T1000 (cell line): ENCODE measurements at places on chromosomes 2 and 18.

DNA sequence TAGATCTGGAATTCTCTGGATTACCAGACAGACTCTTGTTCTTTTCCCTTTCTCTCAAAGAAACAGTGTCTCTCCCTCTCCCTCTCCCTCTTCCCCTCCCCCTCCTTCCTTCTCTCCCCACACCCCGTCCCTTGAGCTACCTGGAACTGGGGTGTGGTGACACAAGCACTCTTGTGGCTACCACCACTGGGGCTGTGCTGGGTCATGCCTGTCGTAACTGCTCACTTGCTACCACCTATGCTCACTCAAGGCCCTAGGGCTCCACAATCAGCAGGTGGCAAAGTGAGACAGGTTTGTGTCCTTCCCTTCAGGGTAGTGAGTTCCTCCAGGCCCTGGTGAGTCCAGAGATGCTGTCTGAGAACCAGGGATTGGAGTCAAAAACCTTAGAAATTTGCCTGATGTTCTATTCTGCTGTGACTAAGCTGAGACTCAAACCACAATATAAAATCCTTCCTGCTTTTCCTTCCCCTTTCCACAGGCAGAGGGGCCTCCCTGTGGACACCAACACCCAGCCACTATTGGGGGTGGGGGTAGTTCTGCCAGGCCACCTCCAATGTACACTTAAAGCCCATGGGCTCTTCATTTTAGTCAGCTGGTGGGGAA lies 70.8 kb downstream of the OXER1 start:
- no peak for DNase-seq

- no peak for DNase-seq
Measured at GRCh38 chr2:215848698-215849097, 164.7 kb downstream of the MREG start.

DNA sequence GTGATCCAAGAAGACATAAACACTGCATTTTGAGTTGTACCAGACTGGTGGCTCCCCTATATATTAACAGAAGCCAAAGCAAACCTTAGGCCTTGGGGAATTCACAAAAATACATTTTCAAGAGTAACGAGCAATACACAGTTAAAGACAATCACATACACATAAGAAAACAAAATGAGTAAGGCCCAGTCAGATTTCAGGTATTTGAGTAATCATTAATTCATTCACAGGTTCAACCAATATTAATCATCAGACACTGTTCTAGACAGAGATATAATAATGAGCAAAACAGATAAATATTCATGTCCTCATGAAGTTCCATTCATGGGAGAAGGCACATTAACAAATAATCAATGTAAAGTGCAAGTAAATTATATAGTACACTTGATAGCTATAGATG lies 9.6 kb downstream of the STPG4 start:
- DNase-seq = no peak

DNA sequence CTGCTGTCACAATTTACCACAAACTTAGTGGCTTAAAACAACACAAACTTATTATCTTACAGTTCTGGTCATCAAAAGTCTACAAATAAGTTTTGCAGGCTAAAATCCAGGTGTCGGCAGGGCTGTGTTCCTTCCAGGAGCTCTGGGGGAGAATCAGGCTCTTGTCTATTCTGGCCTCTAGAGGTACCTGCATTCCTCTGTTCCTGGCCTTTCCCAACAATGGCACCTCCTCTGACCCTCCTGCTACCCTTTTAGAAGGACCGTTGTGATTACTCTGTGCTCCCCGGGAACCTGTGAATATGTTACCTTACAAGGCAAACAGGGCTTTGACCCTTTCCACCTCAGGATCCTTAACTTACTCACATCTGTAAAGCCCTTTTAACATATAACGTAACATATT lies 98.5 kb downstream of the MRPS9 start:
- DNase-seq = no peak

GRCh38 chr18:3726238-3726951 lies 276.4 kb downstream of the TGIF1 start:
- no peak for DNase-seq

- DNase-seq = no peak
Measured at GRCh38 chr2:189874586-189875320, 90.5 kb downstream of the PMS1 start.

GRCh38 chr18:39521164-39521563 lies 1955.6 kb upstream of the CELF4 start:
- no peak for DNase-seq

GRCh38 chr2:74675090-74675489 lies 21.0 kb downstream of the SEMA4F start:
- DNase-seq = no peak

GRCh38 chr2:58876126-58876525 lies 635.0 kb upstream of the FANCL start:
- DNase-seq = no peak

DNA sequence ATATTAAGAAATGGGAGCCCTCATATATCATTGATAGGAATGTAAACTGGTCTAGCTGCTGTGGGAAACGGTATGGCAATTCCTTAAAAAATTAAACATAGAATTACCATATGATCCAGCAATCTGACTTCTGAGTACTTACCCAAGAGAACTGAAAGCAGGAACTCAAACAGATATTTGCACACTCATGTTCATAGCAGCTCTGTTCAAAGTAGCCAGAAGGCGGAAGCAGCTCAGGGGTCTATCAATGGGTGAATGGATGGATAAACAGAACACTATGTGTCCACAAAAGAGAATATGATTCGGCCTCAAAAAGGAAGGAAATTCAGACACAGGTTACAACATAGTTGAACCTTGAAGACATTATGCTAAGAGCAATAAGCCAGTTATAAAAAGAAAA lies 135.7 kb upstream of the NDUFV2 start:
- DNase-seq = no peak
